Cardiac muscle cell (in vitro differentiated cells and primary cell): ENCODE measurements at places on chromosomes 4 and X.

DNA sequence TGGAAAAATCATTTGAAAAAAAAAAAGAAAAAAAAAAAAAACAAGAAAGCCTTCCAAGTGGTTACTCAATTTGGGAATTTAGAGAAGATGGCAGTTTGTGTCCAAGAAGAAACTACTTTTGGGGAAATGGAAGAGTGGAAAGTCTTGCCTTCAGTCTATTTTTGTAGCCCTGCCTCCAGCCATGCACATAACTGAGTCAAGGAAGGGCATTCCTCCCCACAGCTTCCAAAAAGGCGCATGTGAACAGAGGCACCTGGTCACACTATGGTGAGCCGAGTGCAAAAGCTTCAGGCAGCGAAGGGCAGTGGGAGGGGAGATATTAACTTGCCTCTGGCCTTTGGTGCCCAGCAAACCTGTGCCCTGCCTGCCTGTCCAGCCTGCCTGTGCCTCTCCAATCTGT is 163.7 kb downstream of the SMIM20 start:
- DNase-seq = no peak

- no peak for DNase-seq
Measured at GRCh38 chr4:11480683-11481082, 52.0 kb upstream of the HS3ST1 start.

GRCh38 chrX:97763391-97763790 is 879.7 kb downstream of the RPA4 start:
- no peak for DNase-seq

GRCh38 chr4:165517216-165517615 is 138.4 kb downstream of the CPE start:
- DNase-seq = no peak

GRCh38 chrX:48996969-48997368 is 5.1 kb downstream of the GRIPAP1 start:
- no peak for DNase-seq

- DNase-seq = no peak
Measured at GRCh38 chr4:13944095-13944511, 316.6 kb upstream of the BOD1L1 start.

DNA sequence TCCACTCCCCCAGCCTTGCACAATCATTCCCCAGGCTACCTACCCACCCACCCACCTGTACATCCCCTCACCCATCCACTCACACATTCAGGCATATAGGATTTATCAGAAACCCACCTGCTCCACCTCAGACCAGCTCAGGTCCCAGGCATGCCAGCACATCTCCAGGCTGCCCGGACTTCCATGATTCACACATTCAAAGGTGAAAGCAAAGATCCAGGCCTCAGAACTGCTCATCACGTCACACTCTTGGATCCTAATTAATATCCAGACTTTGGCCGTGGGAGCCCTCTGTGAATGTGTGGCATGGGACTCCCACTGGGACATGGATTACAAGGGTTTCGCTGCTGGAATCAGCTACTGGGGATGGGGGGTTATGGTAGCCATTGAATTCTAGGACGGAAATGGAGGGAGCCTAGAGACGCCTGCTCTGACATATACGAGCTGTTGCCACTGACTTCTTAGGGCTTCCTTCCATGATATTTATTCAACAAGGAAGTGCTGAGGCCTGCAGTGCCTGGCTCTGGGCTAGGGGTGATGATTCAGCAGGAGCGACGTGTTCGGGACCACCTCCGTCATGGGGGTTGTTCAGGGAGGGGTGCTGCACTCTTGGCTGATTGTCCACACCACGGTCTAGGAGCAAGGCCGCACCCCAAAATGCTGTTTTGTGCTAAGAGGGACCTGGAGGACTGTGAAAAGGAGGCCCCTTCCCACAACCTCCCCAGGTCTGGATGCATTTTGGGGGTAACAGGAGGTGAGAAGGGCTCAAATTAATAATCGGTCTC is 56.9 kb upstream of the ADRA2C start:
- DNase-seq = no peak

- no peak for DNase-seq
Measured at GRCh38 chr4:171101845-171102244, 711.4 kb upstream of the GALNTL6 start.

DNA sequence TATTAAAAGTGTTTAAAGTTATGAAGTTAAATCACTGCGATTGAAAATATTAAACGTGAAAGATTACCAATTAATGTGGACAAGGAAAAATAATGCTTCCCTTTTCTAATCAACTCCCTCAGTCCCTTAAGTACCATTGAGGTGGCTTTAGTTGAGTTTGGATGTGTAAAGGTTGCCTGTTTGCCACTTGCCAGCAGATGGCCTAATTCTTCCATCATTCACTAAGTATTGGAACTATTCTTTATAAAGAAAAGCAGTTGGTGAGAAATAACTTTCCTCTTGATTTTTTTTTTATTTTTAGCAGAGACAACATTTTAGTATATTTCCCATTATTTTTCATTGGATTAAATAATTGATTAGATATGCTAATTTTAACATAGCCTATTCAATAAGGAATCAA is 295.9 kb upstream of the TACR3 start:
- DNase-seq = peak; percentile 34

GRCh38 chr4:966266-967112 is 6.9 kb downstream of the DGKQ start:
- no peak for DNase-seq

DNA sequence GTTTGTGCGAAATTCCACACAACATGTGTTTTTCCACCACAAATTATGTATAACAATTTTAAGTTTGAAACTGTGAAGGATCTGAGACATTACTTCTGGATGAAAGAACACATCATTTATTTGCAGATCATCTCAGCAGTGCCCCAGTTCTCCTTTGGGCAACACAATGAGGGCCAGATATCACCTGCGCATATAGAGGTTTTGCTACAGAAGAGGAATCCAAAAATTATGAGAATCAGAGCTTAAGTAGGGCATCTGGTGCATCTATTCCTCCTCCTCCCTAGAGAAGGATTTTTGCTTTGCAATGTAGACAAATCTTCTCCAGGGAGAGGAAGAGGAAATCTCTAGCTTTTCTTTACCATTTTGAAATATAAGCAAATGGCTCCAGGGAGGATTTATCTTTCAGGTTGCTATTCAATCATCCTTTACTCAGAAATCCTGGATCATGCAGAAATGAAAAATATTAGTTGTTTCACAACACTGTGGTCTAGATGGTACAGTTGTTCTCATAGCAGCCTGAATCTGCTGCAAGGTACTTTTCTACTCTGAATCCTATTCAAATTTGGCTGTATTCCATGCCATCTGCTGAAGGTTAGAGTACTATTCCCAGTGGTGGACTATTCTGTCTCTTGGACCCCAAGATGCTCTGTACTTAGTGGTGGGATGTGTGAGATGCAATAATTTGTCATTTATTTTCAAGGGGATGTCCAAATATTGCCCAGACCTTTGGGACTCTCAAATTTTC is 132.1 kb downstream of the SNCA start:
- DNase-seq = no peak

GRCh38 chrX:40018041-40018440 is 79.7 kb downstream of the BCOR start:
- DNase-seq = no peak

DNA sequence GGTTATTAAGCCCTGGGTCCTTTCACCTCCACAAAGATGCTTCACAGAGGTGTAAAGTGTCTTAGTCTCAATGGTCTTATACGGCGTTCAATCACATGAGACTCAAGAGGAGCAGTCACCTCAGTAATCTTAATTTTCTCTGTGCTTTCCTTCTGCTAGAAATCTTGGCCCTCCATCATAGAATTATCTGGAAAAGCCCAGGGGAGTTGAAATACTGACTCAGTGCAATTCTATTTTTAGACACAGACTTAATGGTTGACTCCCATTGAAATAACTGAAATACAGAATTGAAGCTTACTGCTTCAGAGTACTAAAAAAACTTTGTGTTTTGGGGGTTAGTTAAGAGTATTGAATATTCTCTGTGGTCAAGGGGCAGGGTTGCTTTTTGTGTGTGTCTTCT is 94.5 kb upstream of the IL15 start:
- DNase-seq = no peak

- DNase-seq = no peak
Measured at GRCh38 chr4:140311257-140311835, 62.1 kb upstream of the SCOC start.

DNA sequence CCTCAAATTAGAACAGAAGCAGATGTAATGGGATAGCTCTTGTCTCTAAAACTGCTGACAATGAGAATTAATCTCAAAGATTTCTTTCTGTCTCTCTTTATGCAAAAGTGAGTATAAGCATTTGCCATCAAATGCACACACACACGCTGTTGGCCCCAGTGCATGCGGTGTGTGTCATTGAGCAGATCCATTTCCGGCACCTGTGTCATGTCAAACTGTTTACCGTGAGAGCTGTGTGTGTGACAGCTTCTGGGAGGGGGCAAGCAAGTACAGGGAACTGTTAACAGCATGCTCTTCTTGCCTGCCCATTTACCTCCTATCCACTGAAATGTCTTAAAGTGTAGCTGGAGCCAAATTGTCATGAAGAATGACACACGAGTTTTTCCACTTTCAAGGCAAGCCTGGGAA is 297.9 kb upstream of the FAT4 start:
- no peak for DNase-seq

GRCh38 chrX:69138118-69138390 is 27.2 kb downstream of the PJA1 start:
- DNase-seq = peak; percentile 45

DNA sequence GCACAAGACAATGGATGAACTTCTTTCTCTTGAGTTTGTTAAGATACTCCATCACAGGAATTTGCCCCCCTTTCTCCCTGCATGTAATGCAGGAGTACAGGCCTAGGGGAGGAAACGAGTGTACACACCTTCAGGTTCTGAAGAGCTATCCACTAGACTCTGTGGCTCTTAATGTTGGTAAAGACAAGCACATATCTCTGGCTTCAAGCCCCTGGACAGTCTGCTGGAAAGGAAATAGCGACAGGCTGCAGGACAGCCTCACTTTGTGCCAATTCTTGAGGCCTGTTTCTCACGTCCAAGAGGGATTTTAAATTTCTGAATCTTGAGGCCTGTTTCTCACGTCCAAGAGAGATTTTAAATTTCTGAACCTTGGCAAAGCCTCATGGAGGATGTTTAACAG is 87.1 kb downstream of the RLIM start:
- no peak for DNase-seq

DNA sequence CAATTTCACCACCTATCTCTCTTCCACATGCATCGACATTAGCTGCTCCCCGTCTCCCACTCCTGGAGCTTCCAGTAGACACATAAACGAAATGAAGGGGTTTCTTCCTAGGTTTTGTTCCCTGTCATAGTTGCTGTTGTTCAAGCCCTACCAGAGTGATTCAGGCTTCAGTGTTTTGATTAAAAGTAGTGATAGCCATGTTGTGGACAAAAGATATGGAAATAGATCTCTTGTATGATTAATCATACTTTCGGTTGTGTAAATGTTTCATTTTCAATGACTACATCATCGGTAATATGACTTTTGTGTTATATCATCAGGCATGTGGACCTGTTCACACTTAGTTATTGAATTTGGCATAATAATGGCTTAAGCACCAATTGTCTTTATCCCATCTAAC is 96.5 kb upstream of the KLF3 start:
- no peak for DNase-seq

- peak; percentile 61 for DNase-seq
Measured at GRCh38 chr4:5881340-5881739, 11.5 kb downstream of the CRMP1 start.

GRCh38 chr4:93786149-93786548 is 42.4 kb upstream of the ATOH1 start:
- no peak for DNase-seq

- peak; percentile 11 for DNase-seq
Measured at GRCh38 chr4:138576684-138577083, 334.5 kb upstream of the SLC7A11 start.

GRCh38 chr4:177638871-177639270 is 196.6 kb upstream of the AGA start:
- DNase-seq = no peak

DNA sequence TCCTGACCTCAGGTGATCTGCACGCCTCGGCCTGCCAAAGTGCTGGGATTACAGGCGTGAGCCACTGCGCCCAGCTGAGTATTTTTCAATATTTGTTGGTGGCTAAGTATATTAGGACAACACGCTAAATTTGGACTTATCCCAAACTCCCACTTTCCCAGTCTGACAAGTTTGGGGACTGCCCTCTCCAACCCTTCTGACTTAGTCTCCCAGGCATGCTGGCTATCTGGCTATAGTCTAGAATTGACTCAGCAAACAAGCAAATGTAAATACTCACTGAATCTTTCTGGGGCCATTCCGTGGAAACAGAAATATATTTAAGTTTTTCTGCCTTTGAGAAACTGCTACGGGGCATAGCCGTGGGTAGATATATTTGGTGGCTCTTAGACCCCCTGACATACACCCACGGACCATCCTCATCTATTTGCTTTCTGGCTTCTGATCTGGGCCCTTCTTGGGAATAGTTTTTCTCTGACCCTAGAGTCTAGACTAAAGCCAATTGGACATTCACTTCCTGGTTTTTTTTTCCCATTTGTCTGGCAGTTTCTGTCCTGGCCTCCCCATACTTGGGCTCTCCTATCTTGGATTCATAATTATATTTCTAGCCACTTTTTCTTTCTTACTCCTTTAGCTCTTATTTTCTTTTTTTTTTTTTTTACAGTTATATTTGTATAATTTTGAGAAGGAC is 11.3 kb upstream of the DOCK11 start:
- no peak for DNase-seq

DNA sequence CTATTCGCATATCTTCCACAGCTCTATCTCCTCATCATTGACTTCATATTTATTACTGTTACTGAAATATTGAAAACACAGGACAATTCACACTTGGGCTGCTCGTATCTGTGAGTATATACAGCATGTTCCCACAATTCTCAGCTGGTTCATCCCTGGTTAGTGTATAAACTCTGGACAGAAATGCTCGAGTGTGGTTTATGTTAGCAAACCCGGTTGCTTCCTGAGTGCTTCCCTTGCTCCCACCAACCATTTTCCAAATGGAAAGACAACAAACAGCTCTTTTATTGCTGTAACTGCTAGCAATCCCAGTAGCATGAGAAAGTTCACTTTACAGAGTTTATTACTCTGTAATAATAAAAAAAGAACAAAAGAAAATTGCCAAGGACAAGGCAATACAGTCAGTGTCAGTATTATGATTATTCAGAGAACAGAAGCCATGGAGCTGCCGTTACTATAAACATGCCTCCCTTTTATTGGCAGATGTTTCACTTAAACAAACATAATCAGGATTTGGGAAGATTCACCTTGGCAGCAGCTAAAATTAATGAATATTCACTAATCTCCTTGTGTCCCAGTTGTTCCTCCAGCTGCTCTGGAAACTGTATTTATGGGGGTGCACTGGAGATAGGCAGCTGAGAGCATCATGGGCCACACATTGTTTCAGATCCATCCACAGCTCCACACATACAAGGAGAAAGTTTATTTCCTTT is 134.1 kb upstream of the GUCY1A1 start:
- no peak for DNase-seq

- no peak for DNase-seq
Measured at GRCh38 chr4:173666-174314, 49.5 kb downstream of the ZNF718 start.

GRCh38 chr4:143207555-143207954 is 22.8 kb downstream of the USP38 start:
- no peak for DNase-seq
